ENCODE measurements at places on chromosomes 2 and 18. TPM values are rescaled to one million over a fixed set of nuclear protein-coding genes. Genes with fewer than 3 reads are reported as not detected.
A peak's percentile ranks its signal among the peaks of the same experiment; 100 is the strongest.

SIX3 gene
- total RNA-seq = not detected

DNA sequence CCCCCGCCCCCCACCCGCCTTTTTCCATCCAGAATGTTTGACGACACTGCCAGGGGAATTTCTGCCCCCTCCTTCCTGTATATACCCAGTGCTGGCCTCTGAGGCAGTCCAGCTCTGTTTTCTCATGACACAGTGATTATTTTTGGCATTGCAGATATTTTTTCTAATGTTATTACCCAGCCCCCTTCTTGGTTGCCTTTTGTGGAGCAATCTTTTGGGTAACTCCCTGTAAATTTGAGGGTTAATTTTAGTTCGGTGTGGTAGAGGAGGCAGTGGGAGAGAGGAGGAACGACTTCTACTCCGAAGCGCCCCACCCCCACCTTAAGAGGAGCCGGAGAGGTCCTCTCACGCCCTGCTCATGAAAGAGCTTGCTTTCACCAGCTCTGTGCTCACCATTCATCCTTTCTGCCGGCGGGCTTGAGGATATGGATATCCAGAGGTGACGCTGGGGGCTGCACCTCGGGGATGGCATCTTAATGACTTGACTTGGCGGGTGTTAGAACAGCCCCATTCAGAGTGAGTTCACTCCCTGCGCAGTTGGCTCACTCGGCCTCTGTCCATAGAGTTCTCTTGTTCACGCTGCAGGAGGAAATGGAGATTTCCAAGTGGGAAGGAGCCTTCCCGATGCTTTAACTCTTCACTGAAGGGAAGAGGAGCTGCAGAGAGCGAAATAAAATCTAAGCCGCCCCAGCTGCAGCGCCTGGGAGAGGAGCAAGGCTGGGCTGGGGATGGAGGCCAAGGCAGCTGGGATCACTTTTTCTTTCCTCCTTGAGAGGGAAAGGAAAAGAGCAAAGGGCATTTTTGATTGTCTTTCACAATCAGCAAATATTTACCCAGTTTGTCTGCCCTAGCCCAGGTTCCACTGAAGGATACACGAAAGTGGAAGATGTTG, 38.4 kb downstream of the EPAS1 start:
- peak overlapping the region; percentile 34 for H3K4me3 ChIP-seq
- no peaks in the 10 kb centered on the region for H3K36me3 ChIP-seq
- H3K27me3 ChIP-seq = no peaks in the 10 kb centered on the region
- no peak for DNase-seq

SLC9A2 gene
- 1.1 TPM for total RNA-seq

- DNase-seq = no peak
- H3K4me1 ChIP-seq = no peaks in the 10 kb centered on the region
- H3K27me3 ChIP-seq = no peaks in the 10 kb centered on the region
These were observed 48.7 kb downstream of the C1QL2 start for GRCh38 chr2:119109866-119110265.

CXCR2 gene
- 0.79 TPM for total RNA-seq

GRCh38 chr2:38671303-38671702, 5.4 kb downstream of the GALM start:
- H3K4me1 ChIP-seq = peaks cover 18% of the 10 kb centered on the region
- no peak overlapping the region for H3K27ac ChIP-seq
- no peak for DNase-seq
- H3K27me3 ChIP-seq = no peaks in the 10 kb centered on the region

TNFRSF11A gene
- 4.9 TPM for total RNA-seq

- no peak overlapping the region for H3K27ac ChIP-seq
- DNase-seq = no peak
- H3K4me3 ChIP-seq = no peak overlapping the region
- H3K4me1 ChIP-seq = no peaks in the 10 kb centered on the region
These were observed 15.5 kb upstream of the DUSP19 start for GRCh38 chr2:183063083-183063482.

DNA sequence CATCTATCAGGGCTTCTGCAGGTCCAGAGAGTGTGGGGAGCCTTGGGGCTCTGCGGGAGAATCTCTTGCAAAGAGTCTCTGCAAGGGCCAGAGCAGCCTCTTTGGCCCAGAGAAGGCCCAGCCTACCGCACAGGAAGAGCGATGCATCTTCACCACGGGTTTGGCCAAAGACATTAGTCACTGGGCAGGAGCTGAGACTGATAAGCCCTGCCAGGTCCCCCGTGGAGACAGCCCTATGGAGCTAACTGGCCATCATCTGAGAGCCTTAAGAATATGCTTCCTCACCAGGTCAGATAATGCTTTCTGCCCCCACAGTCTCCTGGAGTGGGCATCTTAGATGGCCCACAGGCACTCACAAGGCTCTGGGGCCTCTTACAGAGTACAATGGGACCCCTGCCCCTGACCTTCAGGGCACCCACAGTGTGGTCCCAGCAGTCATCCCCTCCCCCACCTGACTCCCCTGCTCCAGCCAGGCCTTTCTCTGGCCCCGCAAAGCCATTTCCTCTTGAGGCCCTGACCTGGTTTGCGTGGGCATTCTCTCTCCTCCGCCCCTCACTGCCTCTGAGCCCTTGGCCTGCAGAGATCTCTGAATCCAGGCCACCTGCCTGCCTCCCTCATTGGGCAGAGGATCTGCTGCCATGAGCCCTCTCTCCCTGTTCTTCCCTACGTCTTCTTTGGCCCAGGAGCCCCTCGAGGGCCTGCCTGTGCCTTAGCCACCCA, 31.9 kb upstream of the MAPRE3 start:
- no peaks in the 10 kb centered on the region for H3K27me3 ChIP-seq
- no peak for DNase-seq
- no peak overlapping the region for H3K27ac ChIP-seq

DNA sequence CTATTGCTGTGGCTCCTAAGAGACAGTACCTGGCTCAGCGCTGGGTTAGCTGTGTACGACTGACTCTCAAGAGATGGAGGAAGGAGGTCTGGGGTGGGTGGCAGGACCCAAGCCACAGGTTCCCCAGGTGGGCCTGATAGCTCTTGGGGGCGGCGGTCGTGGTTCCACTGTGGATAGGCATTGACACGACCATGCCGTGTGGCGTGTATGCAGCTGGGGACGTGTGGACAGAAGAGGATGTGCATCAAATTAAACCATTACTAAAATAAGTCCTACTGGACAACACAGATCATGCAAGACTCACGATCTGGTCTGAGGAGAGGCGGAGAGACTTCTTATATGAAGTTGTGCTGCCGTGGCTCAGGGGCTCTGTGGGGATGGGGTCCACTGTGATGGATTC, 78.1 kb downstream of the EMILIN2 start:
- no peaks in the 10 kb centered on the region for H3K27me3 ChIP-seq
- H3K36me3 ChIP-seq = peaks cover 79% of the 10 kb centered on the region
- DNase-seq = no peak
- no peak overlapping the region for H3K27ac ChIP-seq
- H3K4me3 ChIP-seq = no peak overlapping the region
- no peaks in the 10 kb centered on the region for H3K4me1 ChIP-seq

GRCh38 chr2:67268797-67269196, 128.3 kb upstream of the ETAA1 start:
- H3K4me1 ChIP-seq = no peaks in the 10 kb centered on the region
- H3K27me3 ChIP-seq = no peaks in the 10 kb centered on the region
- H3K36me3 ChIP-seq = no peaks in the 10 kb centered on the region
- DNase-seq = no peak

- DNase-seq = no peak
- no peaks in the 10 kb centered on the region for H3K27me3 ChIP-seq
These were observed 255.3 kb downstream of the NR4A2 start for GRCh38 chr2:156077041-156077742.

DNA sequence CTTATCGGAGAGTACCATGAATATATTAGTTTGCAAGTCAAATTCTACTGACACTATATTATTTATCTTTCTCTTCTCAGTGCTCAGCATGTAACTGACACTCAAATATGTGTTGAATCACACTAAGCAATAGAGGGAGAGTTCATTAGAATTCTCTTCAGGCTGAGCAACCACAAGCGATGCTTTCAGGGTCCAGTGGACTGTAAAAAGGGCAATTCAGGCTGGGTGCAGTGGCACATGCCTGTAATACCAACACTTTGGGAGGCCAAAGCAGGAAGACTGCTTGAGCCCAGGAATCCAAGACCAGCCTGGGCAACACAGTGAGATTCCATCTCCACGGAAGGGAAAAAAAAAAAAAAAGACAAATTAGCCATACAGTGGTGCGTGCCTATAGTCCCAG, 16.3 kb downstream of the PDE6D start:
- no peak for DNase-seq
- no peak overlapping the region for H3K4me3 ChIP-seq
- H3K4me1 ChIP-seq = no peaks in the 10 kb centered on the region
- no peaks in the 10 kb centered on the region for H3K27me3 ChIP-seq

GRCh38 chr18:21853016-21853415, 112.4 kb downstream of the MIB1 start:
- H3K36me3 ChIP-seq = no peaks in the 10 kb centered on the region
- peaks cover 3% of the 10 kb centered on the region for H3K4me1 ChIP-seq
- no peaks in the 10 kb centered on the region for H3K27me3 ChIP-seq
- no peak overlapping the region for H3K27ac ChIP-seq

- H3K36me3 ChIP-seq = no peaks in the 10 kb centered on the region
- no peak for DNase-seq
- H3K27me3 ChIP-seq = no peaks in the 10 kb centered on the region
- H3K4me1 ChIP-seq = no peaks in the 10 kb centered on the region
- peak overlapping the region; percentile 52 for H3K27ac ChIP-seq
These were observed 75.8 kb downstream of the SDC1 start for GRCh38 chr2:20148923-20149702.

- no peaks in the 10 kb centered on the region for H3K4me1 ChIP-seq
- no peaks in the 10 kb centered on the region for H3K36me3 ChIP-seq
- H3K4me3 ChIP-seq = no peak overlapping the region
These were observed 187.2 kb downstream of the BCL11A start for GRCh38 chr2:60366135-60366712.

OTOF gene
- 0.15 TPM for total RNA-seq

GRCh38 chr18:76052227-76052595, 442.8 kb downstream of the ZNF516 start:
- no peak for DNase-seq
- H3K4me3 ChIP-seq = no peak overlapping the region
- no peaks in the 10 kb centered on the region for H3K36me3 ChIP-seq
- H3K4me1 ChIP-seq = no peaks in the 10 kb centered on the region
- H3K27ac ChIP-seq = no peak overlapping the region

EPB41L3 gene
- 77.2 TPM for total RNA-seq

- peak; percentile 56 for DNase-seq
- H3K27ac ChIP-seq = no peak overlapping the region
- no peaks in the 10 kb centered on the region for H3K36me3 ChIP-seq
- no peaks in the 10 kb centered on the region for H3K4me1 ChIP-seq
- no peak overlapping the region for H3K4me3 ChIP-seq
These were observed 14.9 kb downstream of the ESPNL start for GRCh38 chr2:238114851-238115660.

HRH4 gene
- total RNA-seq = 0.10 TPM

CAPN14 gene
- total RNA-seq = 0.15 TPM

DNA sequence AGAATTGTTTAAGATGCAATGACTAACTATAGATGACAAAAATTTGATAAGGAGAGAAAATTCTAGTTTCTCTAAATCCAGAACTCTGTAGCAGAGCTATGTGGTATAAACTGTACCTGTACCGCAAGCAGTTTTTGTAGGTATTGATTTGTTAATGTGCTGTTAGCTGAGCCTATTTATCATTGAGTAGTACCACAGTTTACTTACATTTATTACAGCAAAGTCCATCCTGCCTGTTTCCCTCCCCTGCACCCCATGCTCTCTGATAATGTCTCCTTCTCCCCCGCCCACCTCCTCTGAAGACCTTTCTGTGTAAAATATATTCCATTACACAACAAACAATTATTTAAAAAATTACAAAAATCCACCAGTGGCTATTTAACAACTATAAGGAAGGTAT, 170.6 kb downstream of the RNF152 start:
- no peak for DNase-seq
- no peaks in the 10 kb centered on the region for H3K27me3 ChIP-seq
- H3K4me1 ChIP-seq = no peaks in the 10 kb centered on the region
- no peak overlapping the region for H3K27ac ChIP-seq
- no peaks in the 10 kb centered on the region for H3K36me3 ChIP-seq

- no peaks in the 10 kb centered on the region for H3K36me3 ChIP-seq
- no peak overlapping the region for H3K4me3 ChIP-seq
- no peak overlapping the region for H3K27ac ChIP-seq
- H3K27me3 ChIP-seq = no peaks in the 10 kb centered on the region
- no peaks in the 10 kb centered on the region for H3K4me1 ChIP-seq
These were observed 79.0 kb downstream of the COLEC12 start for GRCh38 chr18:421247-422155.

DNA sequence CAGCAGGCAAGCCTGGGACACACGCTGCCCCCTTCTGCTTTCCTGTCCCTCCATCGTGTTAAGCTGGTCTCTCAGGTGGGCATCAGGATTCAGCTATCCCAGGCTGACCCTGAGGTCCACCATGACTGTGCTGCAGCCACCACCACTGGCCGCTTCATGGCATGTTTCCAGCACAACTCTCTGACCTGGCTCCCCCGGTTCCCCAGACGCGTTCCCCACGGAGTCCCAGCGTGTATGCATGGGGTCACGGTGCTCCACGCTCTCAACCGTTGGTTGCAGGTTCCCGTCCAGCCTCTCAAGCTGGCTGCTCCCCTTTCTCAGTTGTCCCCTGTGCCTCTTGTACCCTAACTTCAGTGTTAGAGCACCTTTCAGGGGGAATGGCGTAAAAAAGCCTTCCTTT, 20.3 kb downstream of the HPCAL1 start:
- DNase-seq = no peak
- peaks cover 52% of the 10 kb centered on the region for H3K4me1 ChIP-seq
- H3K27me3 ChIP-seq = no peaks in the 10 kb centered on the region
- H3K27ac ChIP-seq = no peak overlapping the region

GRCh38 chr2:241009191-241009590, 10.8 kb downstream of the SNED1 start:
- H3K27ac ChIP-seq = peak overlapping the region; percentile 85
- H3K36me3 ChIP-seq = no peaks in the 10 kb centered on the region
- no peak overlapping the region for H3K4me3 ChIP-seq
- H3K4me1 ChIP-seq = peaks cover 24% of the 10 kb centered on the region
- H3K27me3 ChIP-seq = no peaks in the 10 kb centered on the region
- DNase-seq = peak; percentile 17

C2orf66 gene
- 1.0 TPM for total RNA-seq

- H3K4me3 ChIP-seq = no peak overlapping the region
- no peaks in the 10 kb centered on the region for H3K36me3 ChIP-seq
- H3K4me1 ChIP-seq = peaks cover 14% of the 10 kb centered on the region
- no peaks in the 10 kb centered on the region for H3K27me3 ChIP-seq
- no peak overlapping the region for H3K27ac ChIP-seq
These were observed 93.9 kb downstream of the INHBB start for GRCh38 chr2:120439637-120440384.

RAB6D gene
- not detected for total RNA-seq

DNA sequence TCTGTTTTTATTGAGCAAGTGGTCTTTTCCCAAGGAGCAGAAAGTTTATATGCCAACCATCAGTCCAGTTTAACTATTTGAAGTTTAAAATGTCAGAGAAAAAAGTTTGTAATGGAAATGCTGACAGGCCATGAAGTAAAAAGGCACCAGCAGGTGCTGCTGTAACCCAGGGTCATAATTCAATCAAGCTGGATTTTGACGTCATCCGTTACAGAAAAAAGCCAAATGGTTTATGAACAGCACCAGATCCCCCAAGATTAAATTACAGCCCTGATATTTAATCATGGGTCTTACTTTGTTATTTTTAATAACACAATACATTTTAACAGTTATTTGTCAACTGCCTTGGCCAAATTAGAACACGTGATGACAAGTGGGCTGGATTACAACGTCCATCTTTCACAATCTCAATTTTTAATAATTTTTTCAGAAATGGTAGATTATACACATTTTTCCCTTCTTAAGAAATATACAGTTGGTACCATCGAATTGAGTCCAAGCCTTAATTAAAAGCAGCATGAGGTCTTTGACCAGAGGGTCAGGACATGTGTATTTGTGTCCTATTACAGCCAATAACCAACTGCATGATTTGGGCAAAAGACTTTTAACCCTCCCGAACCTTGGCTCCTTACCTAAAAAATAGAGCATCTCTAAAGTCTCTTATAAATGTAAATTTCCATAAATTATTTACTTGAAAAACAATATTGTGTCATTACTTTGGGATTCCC, 10.0 kb downstream of the TCF4 start:
- H3K4me1 ChIP-seq = peaks cover 10% of the 10 kb centered on the region
- H3K36me3 ChIP-seq = no peaks in the 10 kb centered on the region
- no peaks in the 10 kb centered on the region for H3K27me3 ChIP-seq
